Esophagus squamous epithelium (tissue), 5 donors: ENCODE measurements at places on chromosomes 2 and 18. TPM values are rescaled to one million over a fixed set of nuclear protein-coding genes. Genes with fewer than 3 reads are reported as not detected.

- no peaks in the 10 kb centered on the region for H3K36me3 ChIP-seq
- H3K27ac ChIP-seq: no peak overlapping the region
- DNase-seq: no peak
Observed at GRCh38 chr2:214560176-214560575, 149.3 kb downstream of the VWC2L start.

DNA sequence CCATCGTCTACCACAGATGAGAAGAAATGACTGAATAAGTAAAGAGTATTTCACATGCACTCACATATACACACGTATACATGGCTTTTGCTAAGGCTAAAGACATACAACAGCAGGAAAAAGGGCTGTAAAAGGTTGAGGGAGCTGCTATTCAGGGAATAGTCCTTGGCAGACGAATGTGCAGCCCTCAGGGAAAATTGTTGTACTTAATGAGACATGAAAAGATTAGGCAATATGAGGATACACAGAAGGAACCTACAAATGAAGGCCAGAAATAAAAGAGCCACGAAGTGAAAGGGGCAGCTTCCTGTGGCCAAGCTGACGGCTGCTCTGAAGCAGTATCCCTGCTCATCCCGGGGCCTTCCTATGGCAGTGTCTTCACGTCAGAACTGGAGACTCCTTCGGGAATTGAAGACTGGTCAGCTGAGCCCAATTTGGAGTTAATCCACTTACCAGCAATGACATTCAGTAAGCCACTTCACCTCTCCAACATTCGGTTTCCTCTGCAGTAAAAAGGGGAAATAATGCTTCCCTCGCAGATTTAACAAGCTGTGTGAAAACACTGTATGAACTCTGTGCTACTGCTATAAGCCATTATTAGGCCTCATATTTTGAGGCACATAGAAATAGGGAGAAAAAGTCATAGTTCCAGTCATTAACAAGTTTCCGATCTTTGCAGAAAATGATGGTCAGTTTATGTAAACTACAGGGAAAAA lies 221.8 kb downstream of the STK39 start:
- H3K4me1 ChIP-seq: no peaks in the 10 kb centered on the region
- no peak for DNase-seq
- H3K27ac ChIP-seq: no peak overlapping the region
- no peaks in the 10 kb centered on the region for H3K36me3 ChIP-seq

GRCh38 chr2:73937103-73937885 lies 10.6 kb downstream of the DGUOK start:
- H3K36me3 ChIP-seq: no peaks in the 10 kb centered on the region
- H3K27ac ChIP-seq: no peak overlapping the region

DNA sequence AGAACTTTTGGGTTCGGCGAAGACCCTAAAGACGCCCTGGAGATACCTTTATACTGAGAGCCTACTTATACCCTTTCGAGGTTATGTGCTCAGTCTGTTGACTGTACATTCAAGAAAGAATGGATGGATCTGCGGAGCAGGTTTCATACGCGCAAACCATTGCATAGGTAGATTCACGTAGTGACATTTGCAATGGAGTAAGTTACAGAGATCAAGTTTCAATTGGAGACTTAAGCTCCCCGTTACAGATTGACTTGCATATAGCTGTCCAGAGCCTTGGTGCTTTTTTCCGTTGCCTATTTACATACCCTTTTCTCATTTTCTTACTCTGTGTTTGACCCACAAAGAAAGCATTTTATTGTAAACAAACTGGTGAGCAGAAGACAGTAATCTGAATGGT lies 923 bp downstream of the PSMD1 start:
- no peak for DNase-seq
- H3K36me3 ChIP-seq: no peaks in the 10 kb centered on the region
- peak overlapping the region; percentile 83 for H3K4me3 ChIP-seq
- no peaks in the 10 kb centered on the region for H3K27me3 ChIP-seq
- H3K4me1 ChIP-seq: peaks cover 30% of the 10 kb centered on the region
- no peak overlapping the region for H3K27ac ChIP-seq

DNA sequence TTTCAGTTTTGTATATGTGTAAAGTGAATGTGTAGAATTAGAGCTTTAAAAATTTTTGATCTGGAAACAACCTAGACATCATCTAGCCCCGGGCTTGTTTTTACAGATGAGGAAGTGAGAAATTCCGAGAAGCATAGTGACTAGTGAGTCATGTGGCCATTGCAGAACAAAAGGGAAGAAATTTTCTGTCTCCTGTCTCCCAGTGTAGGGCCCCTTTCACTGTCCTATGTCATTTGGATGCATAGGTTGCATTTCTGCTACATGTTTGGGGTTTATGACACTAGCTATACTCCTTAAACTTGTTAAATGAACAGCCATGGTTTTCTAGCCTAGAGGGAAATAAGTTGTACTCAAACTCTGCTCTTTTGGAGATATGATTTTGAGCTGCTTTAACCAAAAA lies 84.6 kb downstream of the PLCL1 start:
- DNase-seq: no peak
- peaks cover 6% of the 10 kb centered on the region for H3K4me1 ChIP-seq
- no peak overlapping the region for H3K4me3 ChIP-seq
- H3K27me3 ChIP-seq: no peaks in the 10 kb centered on the region

The C2orf49 gene
- 13.0 TPM for total RNA-seq
